ENCODE measurements at places on chromosomes 11 and 22. TPM values are rescaled to one million over a fixed set of nuclear protein-coding genes. Genes with fewer than 3 reads are reported as not detected.

The POU2F3 gene
- 0.12 TPM for total RNA-seq

The GLYATL1 gene
- total RNA-seq = 0.33 TPM

The GAL3ST3 gene
- total RNA-seq = not detected

The LRP5 gene
- 52.1 TPM for total RNA-seq

The MRPL49 gene
- total RNA-seq = 43.4 TPM

The TRIM34 gene
- total RNA-seq = 12.6 TPM

The BIK gene
- not detected for total RNA-seq

The PGA3 gene
- not detected for total RNA-seq

The OR5M10 gene
- not detected for total RNA-seq

The IGLL5 gene
- not detected for total RNA-seq

The MEI1 gene
- 2.1 TPM for total RNA-seq

The KRTAP5-10 gene
- total RNA-seq = not detected

The KRTAP5-8 gene
- total RNA-seq = not detected

The CDCA5 gene
- total RNA-seq = 18.6 TPM

The RPS6KA4 gene
- total RNA-seq = 39.7 TPM

The OR4A16 gene
- not detected for total RNA-seq

The PKDREJ gene
- total RNA-seq = not detected

The APOL4 gene
- 0.12 TPM for total RNA-seq

The SMTNL1 gene
- not detected for total RNA-seq

The OR52H1 gene
- 1.1 TPM for total RNA-seq

The MIOX gene
- not detected for total RNA-seq

The ARAP1 gene
- 140 TPM for total RNA-seq

The FGF4 gene
- total RNA-seq = not detected

The OR4D5 gene
- not detected for total RNA-seq

The DRICH1 gene
- total RNA-seq = not detected

The PTPN5 gene
- total RNA-seq = not detected

The ACCS gene
- total RNA-seq = 11.1 TPM

The RCOR2 gene
- total RNA-seq = 2.0 TPM

The CNIH2 gene
- total RNA-seq = 0.25 TPM

The TEX12 gene
- 0.11 TPM for total RNA-seq

The NLRP14 gene
- total RNA-seq = 0.50 TPM

The MN1 gene
- under 0.01 TPM for total RNA-seq

The KCNC1 gene
- not detected for total RNA-seq

The SYT7 gene
- 31.4 TPM for total RNA-seq

The HSPB2 gene
- total RNA-seq = not detected

The TNNI2 gene
- total RNA-seq = not detected

The NCF4 gene
- not detected for total RNA-seq

The NCR3LG1 gene
- total RNA-seq = 9.5 TPM

The POU2AF3 gene
- 0.12 TPM for total RNA-seq
